Tibial nerve (tissue), 4 donors: ENCODE measurements at places on chromosomes 6 and 20. TPM values are rescaled to one million over a fixed set of nuclear protein-coding genes. Genes with fewer than 3 reads are reported as not detected.

Gene SOX12
- 9.8 TPM for total RNA-seq

DNA sequence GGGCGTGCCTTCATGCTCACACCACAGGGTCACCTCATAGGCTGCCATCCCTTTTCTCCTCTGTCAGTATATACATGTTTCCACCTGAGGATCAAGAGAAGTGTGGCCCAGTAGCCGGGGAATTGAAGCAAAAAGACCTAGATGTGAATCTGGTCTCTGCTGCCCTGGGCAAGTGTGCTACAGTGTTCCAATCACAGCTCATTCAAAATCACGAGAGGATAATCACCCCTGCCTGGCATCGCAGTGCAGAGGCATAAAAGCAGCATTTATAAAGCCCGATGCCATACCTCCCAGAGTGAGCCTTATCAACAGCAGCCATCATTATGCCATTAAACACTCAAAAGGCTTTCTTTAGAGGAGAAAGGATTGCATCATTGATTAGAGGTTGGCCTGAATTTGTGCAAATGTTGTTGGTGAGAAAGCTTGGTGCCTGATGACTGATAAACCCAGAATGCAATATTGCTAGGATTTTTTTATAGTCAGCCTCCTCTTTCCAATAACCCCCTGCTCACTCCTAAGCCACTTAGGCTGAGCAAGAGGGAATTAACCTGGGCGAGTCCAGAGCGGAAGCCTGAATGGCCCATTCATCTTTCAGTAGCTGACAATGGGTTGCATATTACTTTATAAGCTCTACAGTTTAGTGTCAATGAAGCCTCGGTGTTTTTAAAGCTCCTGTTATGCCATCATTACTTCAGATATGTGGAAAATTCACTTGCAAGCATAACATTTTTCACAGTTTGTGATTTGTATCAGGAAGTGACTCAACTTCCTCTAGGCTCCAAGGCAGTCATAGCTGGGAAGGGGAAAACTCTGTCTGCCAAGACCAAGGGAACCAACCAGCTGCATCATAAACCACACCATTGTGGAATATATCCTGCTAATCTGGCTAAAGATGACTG, 92.5 kb upstream of the NXT1 start:
- H3K27me3 ChIP-seq, result no peaks in the 10 kb centered on the region
- H3K4me1 ChIP-seq, result peaks cover 6% of the 10 kb centered on the region
- H3K4me3 ChIP-seq, result no peak overlapping the region
- no peaks in the 10 kb centered on the region for H3K36me3 ChIP-seq
- H3K27ac ChIP-seq, result no peak overlapping the region
- no peak for DNase-seq

GRCh38 chr6:34606477-34607265, 50.5 kb upstream of the SPDEF start:
- H3K27ac ChIP-seq, result no peak overlapping the region
- DNase-seq, result no peak
- H3K4me1 ChIP-seq, result peaks cover 10% of the 10 kb centered on the region
- H3K4me3 ChIP-seq, result no peak overlapping the region

GRCh38 chr6:151166180-151166579, 73.6 kb upstream of the AKAP12 start:
- H3K36me3 ChIP-seq, result no peaks in the 10 kb centered on the region
- H3K27ac ChIP-seq, result no peak overlapping the region
- no peak for DNase-seq

GRCh38 chr6:154506582-154506981, 3.9 kb downstream of the CNKSR3 start:
- H3K4me3 ChIP-seq, result no peak overlapping the region
- peaks cover 28% of the 10 kb centered on the region for H3K4me1 ChIP-seq
- no peak for DNase-seq
- no peaks in the 10 kb centered on the region for H3K36me3 ChIP-seq
- H3K27ac ChIP-seq, result no peak overlapping the region
- H3K27me3 ChIP-seq, result no peaks in the 10 kb centered on the region

DNA sequence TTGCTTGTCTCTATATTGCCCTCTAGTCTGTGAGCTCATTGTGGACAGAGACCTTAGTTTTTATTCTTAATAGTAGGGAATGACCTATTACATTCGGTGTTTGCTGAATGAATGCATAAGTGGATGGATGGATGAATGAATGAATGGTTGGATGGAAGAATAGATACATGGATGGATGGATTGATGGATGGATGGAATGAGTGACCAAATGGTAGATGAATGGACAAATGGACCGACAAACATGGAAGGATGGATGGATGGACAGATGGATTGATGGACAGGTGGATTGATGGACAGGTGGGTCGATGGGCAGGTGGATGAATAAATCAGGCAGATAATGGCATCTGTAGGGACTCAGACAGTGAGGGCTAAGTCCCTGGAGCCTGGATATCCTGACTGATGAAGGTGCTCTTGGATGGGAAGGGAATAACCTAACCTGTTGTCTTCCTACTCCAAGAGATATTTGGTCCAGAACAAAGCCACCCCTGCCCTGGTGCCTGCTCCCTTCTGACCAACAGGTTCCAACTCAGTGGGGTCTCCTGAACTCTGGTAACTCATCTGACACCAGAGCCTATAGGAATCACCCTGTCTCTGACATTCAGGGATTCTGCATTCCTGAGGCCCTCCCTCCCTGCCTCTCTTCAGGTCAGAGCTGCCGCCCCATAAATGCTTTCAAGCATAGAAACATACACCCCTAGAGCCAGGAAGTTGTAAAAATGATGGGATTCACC, 9.6 kb upstream of the CCN5 start:
- H3K36me3 ChIP-seq, result no peaks in the 10 kb centered on the region
- no peak overlapping the region for H3K4me3 ChIP-seq
- no peak overlapping the region for H3K27ac ChIP-seq
- DNase-seq, result no peak
- no peaks in the 10 kb centered on the region for H3K4me1 ChIP-seq
- no peaks in the 10 kb centered on the region for H3K27me3 ChIP-seq
